GM18507 (cell line): ENCODE measurements at places on chromosomes 13 and 19.

DNA sequence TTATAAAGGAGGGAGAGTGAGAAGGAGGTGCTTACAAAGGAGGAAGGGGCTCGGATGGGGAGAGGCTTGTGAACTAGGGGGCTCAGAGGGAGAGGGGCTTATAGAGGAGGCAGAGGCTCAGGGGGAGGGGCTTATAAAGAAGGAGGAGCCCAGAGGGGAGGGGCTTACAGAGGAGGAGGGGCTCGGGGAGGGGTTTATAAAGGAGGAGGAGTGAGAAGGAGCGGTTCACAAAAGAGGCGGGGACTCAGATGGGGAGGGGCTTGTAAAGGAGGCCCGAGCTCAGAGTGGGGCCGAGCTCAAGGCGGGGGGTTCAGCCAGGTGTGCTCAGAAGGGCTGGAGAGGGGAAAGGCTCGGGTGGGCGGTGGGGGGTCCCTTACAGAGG, 500 bp downstream of the SMIM24 start:
- DNase-seq = no peak

DNA sequence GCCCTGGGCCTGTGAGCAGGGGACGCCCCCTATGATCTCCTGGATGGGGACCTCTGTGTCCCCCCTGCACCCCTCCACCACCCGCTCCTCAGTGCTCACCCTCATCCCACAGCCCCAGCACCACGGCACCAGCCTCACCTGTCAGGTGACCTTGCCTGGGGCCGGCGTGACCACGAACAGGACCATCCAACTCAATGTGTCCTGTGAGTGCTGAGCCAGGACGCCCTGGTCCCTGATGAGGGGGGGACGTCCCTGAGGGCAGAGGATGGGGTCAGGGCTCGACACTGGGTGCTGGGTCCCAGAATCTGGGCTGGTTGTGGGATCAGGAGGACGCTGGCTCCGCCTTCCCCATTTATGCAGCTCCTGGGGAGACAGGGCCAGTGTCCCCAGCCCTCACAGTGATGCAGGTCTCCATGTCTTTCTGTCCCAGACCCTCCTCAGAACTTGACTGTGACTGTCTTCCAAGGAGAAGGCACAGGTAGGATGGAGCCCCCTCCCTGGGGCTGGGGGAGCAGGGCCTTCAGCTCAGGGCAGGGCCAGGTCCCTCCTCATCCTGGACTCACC, 2.5 kb downstream of the SIGLEC7 start:
- DNase-seq = no peak

GRCh38 chr19:15279326-15279904, 47.2 kb upstream of the EPHX3 start:
- DNase-seq = no peak

- DNase-seq = no peak
Observed at GRCh38 chr19:11580116-11580515, 2.7 kb upstream of the ACP5 start.

DNA sequence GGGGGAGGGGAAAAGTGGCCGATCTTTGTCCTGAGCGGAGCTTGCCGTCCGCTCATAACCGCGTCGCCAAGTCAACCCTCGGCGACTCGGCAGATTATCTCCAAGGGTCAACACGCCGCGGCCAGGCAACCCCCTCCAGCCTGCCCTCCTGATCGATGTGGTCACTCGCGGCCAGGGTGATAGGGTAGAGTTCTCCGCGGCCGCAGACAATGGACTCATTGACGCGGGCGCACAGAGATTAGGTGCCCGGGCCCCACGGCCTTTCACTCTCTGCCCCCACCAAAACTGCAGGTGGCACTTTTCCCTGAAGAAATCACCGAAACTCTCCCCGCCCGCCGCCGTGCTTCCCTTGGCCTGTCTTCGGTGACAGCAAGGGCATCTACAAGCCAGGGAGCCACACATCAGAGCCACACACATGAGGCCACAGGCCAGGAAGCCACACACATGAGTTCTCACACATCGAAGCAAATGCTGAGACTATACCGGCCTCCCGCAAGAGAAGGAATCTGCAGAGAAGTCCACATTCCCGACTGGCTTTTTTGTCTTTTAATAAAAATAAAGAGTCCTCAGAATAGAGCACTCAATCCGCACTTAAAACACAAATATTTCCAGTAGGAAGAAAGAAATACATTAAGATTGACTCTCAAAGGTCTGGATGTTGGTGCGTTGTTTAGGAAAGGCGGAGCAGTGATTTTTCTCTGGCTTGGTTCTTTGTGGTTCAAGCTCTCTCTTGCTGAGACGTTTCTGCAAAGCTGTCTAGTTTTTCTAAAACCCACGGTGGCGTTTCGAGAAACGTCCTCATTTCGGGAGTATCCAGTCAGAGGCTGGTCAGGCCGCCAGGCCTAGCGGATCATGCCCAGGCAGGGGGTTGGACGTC, 1.5 kb upstream of the PDX1 start:
- DNase-seq = no peak

GRCh38 chr13:43880926-43881325, 1.2 kb downstream of the LACC1 start:
- DNase-seq = no peak

- no peak for DNase-seq
Observed at GRCh38 chr19:7902796-7903243, 857 bp upstream of the MAP2K7 start.

GRCh38 chr19:771332-771785, 20.4 kb downstream of the MISP start:
- peak; percentile 35 for DNase-seq

- DNase-seq = no peak
Observed at GRCh38 chr13:59513686-59514085, 650.0 kb downstream of the DIAPH3 start.

DNA sequence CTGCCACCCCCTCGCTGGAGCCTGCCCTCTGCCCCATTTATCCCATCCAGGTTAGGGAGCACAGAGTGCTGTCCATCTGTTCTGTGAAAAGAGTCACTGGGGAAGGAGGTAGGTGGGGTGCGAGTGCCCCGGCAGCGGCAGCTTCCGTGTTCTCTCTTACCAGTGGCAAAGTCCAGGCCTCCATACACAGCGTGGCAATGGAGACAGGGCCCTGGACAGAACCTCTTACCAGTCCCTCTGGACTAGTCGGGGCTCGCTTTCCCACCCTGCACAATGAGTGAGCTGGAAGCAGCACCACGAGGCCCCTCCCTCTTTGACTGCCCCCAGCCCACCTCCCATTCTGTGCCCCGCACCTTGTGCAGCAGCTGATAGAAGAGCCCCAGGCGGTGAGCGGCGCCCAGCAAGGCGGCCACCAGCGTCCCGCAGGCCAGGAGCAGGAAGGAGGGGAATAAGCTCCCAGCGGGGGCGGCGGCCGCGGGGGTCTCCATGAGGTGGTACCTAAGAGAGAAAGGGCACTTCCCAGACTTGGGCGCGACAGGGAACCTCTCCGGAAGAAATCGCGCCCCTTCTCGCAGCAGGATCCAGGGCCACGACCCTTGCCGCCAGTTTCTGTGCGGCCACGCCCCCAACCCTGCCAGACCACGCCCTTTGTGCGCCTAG, 17.5 kb downstream of the SYDE1 start:
- DNase-seq = no peak

GRCh38 chr19:6459262-6460098, at the start of gene SLC25A23:
SLC25A23 (minus strand) TSS chr19:6459792; CDS start chr19:6459628, 164 bp downstream.
- peak; percentile 71 for DNase-seq

DNA sequence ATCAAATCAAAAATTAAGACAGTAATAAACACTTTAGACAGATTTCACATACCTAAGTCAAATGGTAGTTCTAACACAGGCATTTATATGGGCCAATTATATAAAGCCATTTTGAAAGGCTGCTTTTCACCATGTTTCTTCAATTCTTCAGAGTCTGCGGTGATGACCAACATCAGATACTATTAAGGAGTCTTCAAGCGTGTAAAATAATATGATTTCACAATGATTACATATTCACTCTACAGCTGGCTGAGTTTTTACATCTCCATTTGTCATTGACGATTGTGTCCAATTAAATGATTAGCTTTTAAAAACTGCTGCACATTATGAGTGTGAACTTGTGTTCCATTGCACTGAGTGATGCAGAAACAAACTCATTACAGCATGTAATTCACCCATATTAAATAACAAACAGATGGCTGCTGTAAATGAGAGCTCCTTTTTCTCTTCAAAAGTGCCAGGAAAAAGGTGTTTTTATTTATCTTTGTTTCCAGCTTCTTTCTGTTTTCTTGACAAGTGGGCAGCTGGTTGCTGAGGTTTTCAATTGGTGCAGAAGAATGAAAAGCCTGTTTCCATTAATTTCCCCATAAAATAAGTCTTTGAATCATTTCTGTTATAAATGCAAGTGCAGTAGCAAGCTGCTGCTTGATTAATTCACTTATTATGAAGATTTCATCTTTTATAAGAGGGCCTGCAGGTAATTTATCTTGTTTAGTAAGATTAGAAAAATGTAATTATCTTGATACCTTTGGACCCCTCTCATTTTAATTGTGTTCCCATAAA, 676.1 kb upstream of the KLHL1 start:
- DNase-seq = no peak

- no peak for DNase-seq
Observed at GRCh38 chr13:107866941-107867623, 348.3 kb downstream of the LIG4 start.

DNA sequence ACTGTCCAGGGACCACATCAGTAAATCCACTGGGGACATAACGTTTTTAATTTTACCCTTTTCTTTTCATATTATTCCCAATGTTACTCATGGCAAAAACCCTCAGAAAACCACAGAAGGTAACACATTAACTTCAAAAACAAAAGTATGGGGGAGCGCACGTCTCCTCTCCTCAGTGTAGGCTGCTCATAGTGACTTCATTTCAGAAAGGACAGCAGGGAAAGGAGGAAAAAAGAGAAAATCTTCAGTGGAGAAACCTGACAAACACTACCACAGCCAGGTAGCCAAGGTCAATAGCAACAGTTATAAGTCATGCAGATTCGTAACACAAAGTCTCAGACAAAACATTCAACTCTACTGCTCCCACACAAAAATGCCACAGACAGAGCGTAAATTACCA, 21.4 kb downstream of the DZIP1 start:
- DNase-seq = no peak

- no peak for DNase-seq
Observed at GRCh38 chr19:50659318-50660087, 10.3 kb downstream of the C19orf81 start.

GRCh38 chr13:110869231-110869804, 45.6 kb downstream of the ANKRD10 start:
- no peak for DNase-seq

GRCh38 chr13:78601124-78601873, 2.1 kb downstream of the POU4F1 start:
- no peak for DNase-seq

DNA sequence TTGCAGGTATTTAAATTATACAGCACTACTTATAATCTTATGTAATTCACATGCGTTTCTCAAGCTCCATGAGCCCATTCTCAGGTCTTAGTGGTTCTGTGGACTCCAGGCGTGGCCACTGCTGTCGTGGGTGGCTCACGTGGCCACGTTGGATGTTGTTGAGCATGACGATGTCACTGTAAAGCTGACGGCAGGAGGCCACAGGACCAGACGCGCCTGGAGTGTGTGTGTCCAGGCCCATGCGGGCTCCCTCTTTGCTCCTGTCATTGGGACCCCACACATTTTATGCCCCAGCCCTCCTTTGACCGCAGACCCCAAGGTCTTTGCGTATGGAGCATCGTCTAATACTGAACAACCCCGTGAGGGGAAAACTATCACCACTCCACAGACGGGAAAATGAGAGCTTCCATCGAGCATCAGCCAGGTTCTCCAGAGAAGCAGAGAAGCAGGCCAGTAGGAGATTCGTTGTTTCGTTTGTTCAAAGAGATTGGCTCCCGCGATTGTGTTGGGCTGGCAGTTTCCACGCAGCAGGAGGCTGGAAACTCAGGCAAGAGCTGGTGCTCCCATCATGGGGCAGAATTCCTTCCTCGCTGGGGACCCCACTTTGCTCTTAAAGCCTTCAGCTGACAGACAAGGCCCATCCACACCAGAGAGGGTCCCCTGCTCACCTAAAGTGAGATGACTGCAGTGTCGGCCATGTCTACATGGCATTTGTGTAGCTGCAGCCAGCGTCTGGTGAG, 129.3 kb upstream of the SPACA7 start:
- DNase-seq = no peak

GRCh38 chr19:50778906-50779430, 8.7 kb downstream of the GPR32 start:
- DNase-seq = no peak

- DNase-seq = no peak
Observed at GRCh38 chr13:30318026-30318425, 10.7 kb upstream of the KATNAL1 start.

GRCh38 chr13:74074723-74075122, 59.5 kb downstream of the KLF12 start:
- no peak for DNase-seq

DNA sequence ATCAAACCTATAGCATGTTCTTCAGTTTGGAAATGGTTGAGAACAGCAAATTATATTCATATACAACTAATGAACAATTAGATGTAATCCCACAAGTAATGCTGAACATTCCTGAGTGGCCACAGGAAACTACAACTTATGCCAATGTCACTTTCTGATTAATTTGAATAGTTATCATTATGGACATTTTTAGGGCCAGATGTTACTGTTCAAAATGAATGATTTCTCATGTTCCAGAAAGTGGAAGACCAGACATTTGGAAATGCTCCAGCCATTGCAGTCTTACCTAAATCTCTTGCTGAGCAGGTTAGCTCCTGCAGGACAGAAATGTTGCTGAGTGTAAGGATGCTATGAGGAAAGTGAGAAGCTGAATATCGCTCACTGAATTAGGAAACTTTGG, 819.8 kb downstream of the PCDH9 start:
- no peak for DNase-seq

DNA sequence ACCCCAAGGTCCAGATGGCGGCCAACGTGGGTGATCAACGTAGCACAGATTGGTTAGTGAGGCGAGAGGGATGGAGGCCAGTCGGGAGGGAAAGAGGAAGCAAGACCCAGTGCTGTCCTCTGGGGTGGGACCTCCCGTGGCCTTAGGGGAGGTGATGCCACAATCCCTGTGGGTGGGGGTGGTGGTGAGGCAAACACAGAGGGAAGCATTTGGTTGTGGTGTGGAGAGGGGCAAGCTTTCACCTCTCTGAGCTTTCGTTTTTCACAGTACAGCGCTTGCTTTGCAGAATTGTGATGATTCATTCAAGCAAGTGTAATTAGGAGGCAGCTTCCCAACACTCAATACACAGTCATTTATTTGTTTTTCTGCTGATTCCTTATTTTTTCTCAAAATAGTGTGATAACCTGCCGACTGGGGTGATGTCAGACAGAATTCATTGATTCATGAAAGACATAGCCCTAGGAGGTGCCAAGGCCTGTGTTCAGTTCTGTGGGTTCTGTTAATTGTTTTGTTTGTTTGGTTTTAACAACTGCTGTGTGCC, 2.4 kb downstream of the LENG8 start:
- no peak for DNase-seq

- no peak for DNase-seq
Observed at GRCh38 chr13:28329395-28330158, 165.4 kb downstream of the FLT1 start.

- no peak for DNase-seq
Observed at GRCh38 chr19:7578127-7578526, 17.5 kb upstream of the CAMSAP3 start.
